ENCODE measurements at places on chromosomes 6 and 20.

DNA sequence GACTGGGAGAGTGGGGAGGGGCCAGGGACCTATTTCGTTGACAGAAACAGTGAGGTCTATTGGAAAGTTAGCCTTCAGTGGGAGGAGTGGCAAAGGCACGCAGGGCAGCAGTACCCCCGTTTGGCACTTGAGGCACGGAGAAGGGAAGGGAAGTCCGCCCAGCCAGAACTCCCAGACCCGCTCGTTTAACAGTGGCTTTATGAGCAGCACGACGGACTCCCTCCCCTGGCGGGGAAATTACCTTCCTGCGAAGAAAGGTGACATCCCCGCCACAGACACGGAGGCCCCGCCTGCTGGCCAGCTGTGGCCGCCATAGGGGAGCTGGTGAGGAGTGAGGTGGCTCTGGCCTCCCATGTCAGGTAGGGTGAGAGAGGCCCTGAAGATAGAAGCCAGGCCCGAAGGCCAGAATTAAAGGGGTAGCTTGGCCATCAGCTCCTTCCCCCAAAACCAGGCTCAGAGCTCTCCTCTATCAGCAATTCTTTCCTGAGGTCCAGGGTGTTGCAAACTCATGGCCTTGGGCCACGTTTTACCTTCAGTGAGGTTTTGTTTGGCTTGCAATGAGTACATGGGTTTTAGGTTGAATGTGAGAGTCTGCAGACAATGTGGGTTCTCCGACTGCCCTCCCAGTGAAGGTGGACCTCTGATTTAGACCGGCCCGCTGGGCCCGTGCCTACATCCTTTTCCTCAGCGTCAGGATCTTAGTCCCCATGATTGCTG lies 123.7 kb downstream of the MRPL14 start:
- DNase-seq: no peak

- no peak for DNase-seq
Observed at GRCh38 chr20:37243937-37244571, 17.6 kb downstream of the GHRH start.

GRCh38 chr6:145267076-145267867 lies 468.0 kb downstream of the EPM2A start:
- DNase-seq: no peak

DNA sequence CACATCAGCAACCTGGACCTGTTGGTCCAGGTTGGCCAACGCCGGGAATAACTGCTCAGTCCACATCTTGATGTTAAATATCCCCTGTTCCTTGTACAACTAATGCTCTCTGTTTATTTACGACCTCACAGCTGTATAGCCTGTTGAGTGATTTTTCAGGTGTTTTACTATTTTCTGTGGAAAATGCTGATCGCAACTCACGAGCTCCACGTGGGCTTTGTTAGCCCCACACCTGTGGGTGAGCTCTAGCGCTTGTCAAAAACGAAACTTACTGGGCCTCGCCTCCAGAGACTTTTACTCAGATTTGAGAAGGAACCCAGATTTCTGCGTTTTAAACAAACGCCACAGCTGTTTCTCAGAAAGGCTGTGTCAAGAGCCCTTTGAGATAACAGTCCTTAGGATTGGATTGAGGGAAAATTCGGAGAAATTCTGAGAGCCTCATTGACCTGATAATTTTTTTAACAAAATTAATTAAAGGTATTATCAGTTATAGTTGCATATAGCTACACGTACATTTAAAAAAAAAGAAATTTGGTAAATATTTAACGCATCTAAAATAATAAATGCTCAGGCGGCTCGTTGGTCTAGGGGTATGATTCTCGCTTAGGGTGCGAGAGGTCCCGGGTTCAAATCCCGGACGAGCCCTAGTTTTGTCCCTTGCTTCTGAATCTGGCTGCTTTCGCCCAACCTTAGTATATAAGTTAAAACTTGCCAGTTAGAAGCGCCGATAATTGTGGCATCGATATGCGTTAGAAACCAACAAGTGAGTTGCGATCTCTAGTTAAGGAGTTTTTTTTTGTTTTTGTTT lies 16.7 kb downstream of the HMGN4 start:
- peak; percentile 21 for DNase-seq

DNA sequence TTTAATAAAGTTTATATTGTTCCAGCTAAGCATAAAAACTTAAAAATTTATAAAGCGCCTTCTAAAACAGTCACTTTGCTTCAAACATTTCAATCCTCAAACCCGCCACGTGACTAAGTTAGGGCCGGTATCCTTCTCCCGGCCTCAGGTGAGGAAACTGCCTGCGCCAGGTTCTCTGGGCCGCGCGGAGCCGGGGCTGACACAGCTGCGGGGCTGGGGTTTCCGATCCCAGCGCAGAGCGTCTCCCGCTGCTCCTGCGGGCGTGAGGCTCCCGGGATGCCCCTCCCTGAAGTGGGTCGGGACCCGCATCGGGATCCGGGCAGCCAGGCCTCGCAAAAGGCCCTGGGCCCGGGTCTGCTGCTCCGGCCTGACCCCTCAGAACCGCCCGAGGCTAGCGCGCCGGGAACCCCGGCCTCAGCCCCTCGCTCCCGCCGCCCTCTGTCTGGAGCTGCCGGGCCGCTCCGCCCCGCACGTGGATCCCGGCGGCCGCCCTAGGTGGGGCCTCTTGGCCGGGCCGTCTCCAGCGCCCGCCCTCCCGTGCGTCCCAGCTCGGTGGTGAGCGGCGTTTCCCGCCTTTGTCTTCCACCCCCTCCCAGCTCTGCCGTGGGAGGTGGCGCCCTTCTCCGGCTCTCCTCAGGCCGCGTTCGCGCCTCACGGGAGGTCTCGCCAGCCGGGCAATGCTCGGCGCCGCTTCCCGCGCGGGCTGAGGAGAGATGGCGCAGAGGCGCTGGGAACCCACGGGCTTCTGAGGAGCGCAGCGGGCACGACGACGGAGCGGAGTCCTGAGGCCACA lies 267.9 kb downstream of the DLL1 start:
- no peak for DNase-seq

- no peak for DNase-seq
Observed at GRCh38 chr6:53306819-53307347, 41.9 kb downstream of the ELOVL5 start.

Data from activated CD4-positive, CD25-positive, alpha-beta regulatory T cell treated with anti-CD3 and anti-CD28 coated beads, Interleukin-2, amount 50 U/mL, for 16 hours (primary cell).